ENCODE measurements at places on chromosomes 7 and 10.

GRCh38 chr10:101110856-101111523 is 20.1 kb upstream of the TLX1 start:
- DNase-seq: no peak

GRCh38 chr10:5497948-5498730 is 1.2 kb downstream of the CALML5 start:
- DNase-seq: no peak

- no peak for DNase-seq
Observed at GRCh38 chr10:70585578-70586169, 16.9 kb downstream of the PRF1 start.

DNA sequence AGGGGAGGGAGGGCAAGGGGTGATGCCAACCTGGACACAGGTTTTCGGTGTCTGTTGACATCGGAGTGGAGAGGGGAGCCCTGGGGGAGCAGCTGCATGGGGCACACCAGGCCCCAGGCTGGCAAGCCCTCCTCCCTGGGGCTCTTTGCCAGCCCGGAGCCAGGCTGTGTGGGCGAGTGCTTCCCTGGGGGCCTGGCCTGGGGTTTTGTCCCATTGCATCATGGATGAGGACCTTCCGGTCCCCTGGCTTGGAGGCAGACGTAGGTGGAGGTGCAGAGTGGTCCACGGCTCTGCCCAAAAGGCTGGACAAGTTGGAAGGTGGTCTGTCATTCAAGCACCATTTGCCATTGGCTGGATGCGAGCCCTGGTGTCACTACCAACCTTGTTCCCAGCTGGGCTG is 34.8 kb downstream of the ZMIZ1 start:
- no peak for DNase-seq

- peak; percentile 73 for DNase-seq
Observed at GRCh38 chr7:7103343-7104313, 78.7 kb upstream of the C1GALT1 start.

GRCh38 chr10:114613237-114613979 is 44.7 kb downstream of the ABLIM1 start:
- no peak for DNase-seq

- DNase-seq: no peak
Observed at GRCh38 chr7:149321978-149322541, 60.1 kb downstream of the ZNF783 start.

GRCh38 chr7:132084776-132085388 is 491.4 kb downstream of the PLXNA4 start:
- no peak for DNase-seq

DNA sequence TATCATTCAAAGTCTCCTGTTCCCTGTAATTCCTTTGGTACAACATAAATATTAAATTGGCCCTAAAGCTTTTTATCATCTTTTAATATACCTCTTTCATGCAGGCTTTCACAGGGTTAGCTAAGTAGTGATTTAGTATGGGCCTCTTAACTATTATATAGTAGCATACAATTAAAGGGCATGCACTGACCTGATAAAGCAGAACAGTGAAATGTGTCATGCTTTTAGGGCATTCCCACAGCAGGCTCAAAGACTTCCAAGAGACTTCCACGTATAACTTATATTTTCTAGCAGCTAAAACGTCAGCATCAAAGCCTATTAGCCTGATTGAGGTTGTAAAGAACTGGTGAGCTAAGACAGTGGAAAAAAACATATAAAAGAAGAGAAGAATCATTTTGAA is 35.3 kb downstream of the SAMD8 start:
- DNase-seq: no peak

DNA sequence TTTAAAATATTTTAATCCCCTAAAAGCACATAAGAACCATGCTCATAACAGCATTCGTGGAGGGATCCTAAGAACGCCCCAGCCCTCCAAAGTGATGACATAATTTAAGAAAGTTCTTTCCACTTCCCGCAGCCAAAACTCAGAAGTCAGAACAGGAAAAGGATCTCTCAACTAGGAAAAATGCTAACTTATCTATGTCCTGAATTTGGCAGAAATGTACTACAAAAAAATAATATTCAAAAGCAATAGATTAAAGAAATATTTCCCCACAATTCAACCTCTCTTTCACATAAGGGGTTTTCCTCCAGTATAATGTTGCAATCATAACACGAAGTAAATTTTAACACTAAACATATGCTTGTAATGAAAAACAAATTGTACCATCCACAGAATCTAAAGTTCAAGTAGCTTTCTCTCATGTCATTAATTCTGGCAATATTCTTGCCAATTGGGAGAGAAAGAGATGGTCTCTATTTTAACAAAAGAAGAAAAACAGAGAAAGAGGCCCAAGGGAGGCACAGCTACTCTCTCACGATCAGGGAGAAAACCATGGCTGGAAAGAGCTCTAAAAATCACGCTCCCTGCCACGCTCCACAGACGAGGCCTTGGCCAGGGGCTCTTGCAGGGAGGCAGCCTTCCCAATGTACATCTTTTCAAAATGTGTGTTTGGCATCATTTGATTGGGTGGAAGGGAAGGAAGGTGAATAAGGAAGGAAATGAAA is 22.9 kb downstream of the ASB13 start:
- no peak for DNase-seq

- DNase-seq: no peak
Observed at GRCh38 chr7:149791411-149792219, 18.2 kb upstream of the ZNF467 start.

DNA sequence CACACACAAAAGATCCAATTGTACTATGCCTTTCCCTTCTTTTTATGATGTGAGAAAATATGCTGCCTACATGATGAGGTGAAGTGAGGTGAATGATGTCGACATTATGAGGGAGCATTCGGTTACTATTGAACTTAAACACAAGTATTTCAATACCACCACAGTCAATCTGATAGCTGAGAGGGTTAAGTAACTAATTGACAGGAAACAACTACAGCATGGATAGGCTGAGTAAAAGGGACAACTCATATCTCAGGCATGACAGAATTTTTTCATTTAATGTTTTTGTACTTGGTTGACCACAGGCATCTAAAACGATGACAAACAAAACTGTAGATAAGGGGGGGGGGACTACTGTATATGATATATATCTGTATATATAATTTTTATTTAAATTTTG is 488.9 kb downstream of the SH2D4B start:
- peak; percentile 44 for DNase-seq

- DNase-seq: no peak
Observed at GRCh38 chr7:153097511-153098201, 338.1 kb downstream of the ACTR3B start.

DNA sequence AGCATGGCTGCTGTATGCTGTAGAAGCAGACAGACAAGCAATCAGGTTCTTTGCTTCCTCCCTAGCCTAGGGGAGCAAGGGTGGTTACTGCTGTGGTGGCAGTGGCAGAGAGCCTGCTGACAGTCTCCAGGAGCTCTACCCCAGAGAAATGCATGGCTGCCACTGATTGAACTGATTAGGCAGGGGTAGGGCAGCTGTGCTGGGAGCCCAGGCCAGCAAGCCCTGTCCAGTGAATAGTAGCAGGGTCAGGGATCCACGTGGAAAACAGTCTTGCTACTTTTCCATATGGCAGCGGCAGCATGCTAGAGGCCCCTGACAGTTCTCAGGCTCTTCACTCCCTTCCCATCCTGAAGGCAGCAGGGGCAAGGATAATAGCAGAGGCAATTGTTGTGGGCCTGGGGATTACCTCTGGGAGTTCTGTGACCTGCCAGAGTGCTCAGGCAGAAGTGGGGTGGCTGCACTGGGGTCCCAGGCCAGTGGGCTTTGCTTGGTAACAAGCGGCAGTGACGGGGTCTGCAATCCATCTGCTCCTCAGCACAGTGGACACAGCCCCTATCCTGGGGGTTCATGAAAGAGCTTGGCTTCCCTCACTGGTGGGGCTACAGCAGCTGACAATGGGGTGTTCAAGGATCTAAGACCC is 558.8 kb upstream of the GHITM start:
- DNase-seq: no peak

DNA sequence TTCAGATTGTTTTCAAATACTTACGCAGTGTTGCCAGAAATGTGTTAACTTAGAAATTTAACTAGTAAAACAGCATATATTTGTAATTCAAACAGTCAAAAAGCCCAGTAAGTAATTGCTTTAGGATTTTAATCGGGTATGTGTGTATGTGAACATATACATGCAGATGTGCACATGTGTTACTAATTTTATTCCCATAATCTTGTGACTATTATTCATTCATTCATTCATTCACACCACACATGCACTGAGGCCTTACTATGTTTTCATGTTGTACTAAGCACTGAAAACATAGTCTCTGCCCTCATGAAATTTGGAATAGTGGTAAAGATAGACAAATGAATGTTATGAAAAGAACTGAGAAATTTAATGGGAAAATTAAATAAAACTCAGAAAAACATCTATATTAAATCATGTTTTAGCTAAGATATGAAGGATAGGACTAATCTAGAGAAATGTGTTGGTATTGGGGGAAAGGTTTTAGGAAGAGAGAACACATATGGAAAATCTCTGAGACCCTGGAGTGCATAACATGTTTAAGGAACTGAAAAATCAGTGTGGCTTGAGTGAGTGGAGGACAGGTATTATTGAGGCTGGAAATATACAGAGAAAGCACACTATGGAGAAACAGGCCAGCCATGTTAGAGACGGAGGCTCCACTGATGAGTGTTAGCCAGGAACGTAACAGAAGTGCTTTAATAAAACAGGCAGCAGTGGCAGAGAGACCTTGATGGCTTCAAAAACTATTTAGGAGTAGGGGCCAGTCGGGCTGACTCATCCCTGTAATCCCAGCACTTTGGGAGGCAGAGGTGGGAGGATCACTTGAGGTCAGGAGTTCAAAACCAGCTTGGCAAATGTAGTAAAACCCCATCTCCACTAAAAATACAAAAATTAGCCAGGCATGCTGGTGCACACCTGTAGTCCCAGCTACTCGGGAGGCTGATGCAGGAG is 80.3 kb downstream of the HDAC9 start:
- DNase-seq: no peak

DNA sequence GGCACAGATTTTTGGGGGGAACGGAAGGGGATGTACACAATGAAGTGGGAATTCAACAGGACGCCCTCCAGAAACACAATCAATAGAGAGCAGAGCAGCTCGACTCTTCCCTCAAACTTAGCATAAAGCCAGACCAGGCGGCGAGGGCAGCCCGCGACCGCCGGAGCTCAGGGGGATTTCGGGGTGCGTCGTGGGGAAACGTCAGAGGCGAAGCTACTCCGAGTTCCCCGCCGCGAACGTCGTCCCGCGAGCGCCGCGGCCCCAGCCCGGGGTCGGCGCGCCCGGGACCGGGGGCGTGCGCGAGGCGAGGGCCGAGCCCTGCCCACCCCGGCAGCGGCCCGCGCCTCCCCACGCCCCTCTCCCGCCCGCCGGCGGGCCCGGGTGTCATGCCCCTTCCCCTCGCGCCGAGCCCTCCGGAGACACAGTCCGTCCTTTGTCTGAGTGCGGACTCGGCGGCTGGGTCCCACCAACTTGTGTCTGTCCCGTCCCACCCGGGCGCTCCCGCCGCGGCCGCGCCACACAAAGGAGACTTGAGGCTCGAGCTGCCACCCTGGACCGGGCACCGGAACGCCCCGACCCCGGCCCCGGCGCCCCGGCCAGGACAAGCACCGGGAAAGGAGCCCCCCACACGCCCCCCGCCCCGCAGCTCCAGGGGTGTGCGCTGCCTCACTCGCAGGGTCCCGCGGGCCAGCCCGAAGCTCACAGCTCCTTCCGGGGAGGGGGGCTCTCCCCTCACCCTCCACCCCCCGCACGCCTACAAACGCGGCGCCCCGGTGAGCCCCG is 634 bp downstream of the EZH2 start:
- DNase-seq: peak; percentile 4

DNA sequence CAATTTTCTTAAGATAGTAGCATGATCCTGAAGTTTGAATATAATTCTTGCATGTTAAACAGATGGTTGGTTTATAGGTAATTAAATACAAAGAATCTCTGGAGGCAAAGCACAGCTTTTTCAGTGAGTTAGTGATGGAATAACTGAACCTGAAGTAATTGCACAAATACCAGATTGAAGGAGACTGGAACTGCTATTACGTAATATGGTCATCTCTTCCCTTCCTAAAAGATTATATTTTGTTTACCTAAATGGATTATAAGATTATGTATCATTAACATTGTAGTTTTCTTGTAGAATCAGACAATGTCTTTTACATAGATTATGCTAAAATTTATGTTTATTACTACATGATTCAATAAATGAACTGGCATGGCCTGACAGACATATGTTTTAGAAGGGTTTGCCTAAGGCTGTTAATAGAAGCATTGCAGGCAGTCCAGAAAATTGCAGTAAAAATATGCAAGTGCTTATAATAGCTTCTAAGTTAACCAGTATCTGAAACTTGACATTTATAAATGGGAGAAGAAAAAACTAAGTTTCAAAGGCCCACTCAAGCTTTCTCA is 35.8 kb upstream of the GPR37 start:
- no peak for DNase-seq

DNA sequence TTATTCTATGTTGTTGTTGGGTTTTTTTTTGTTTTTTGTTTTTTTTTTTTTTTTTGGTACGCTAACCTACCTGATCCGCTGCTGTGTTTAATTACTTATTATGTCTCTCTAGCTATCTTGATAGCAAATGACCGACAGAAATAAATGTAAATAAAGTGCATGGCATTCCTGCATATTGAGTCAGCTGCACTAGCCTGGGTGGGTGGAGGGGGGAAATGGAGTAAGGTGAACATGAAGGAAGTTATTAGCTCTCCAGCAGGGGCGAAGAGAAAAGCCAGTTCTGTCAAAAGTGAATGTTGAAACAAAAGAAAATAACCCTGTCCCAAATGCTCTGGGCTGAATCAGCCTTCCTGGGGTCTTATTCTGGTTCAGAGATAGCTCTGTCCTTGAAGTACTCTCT is 210.7 kb upstream of the MDFIC start:
- peak; percentile 11 for DNase-seq

GRCh38 chr10:105650306-105650705 is 1009.2 kb downstream of the SORCS3 start:
- no peak for DNase-seq

DNA sequence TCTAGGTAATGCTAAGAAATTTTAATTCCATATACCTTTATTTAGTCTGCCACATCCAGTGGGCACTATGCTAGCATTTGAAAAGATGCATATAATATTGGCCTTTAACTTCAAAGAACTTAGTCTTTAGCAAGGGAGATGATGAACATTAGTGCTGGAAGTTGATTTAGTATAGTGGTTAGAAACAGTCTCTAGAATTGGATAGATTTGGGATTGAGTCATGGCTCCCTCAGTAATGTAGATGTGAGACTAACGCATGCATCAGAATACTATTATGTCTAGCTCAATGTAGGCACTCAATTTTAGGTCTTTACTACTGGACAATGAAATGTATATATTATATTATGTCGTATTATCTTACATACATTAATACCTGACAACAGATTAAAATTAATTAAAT is 5.8 kb downstream of the DKK1 start:
- DNase-seq: no peak

DNA sequence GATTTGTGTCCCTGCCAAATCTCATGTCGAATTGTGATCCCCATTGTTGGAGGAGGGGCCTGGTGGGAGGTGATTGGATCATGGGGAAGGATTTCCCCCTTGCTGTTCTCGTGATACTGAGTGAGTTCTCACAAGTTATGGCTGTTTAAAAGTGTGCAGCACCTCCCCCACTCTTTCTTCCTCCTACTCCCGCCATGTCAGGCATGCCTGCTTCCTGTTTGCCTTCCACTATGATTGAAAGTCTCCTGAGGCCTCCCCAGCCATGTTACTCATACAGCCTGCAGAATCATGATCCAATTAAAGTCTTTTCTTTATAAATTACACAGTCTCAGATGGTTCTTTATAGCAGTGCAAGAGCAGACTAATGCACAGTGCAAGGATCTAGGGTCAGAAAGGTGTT is 75.4 kb downstream of the CALD1 start:
- DNase-seq: no peak

- DNase-seq: no peak
Observed at GRCh38 chr7:155358948-155359712, 61.5 kb downstream of the INSIG1 start.

GRCh38 chr10:97584060-97584797 is at the start of gene HOGA1:
Gene HOGA1 (plus strand): TSS chr10:97584389. CDS start chr10:97584704, 315 bp downstream.
- DNase-seq: no peak
